ENCODE measurements at places on chromosomes 3 and 15.

- DNase-seq = no peak
Measured at GRCh38 chr3:9387322-9387655, 10.1 kb upstream of the SETD5 start.

DNA sequence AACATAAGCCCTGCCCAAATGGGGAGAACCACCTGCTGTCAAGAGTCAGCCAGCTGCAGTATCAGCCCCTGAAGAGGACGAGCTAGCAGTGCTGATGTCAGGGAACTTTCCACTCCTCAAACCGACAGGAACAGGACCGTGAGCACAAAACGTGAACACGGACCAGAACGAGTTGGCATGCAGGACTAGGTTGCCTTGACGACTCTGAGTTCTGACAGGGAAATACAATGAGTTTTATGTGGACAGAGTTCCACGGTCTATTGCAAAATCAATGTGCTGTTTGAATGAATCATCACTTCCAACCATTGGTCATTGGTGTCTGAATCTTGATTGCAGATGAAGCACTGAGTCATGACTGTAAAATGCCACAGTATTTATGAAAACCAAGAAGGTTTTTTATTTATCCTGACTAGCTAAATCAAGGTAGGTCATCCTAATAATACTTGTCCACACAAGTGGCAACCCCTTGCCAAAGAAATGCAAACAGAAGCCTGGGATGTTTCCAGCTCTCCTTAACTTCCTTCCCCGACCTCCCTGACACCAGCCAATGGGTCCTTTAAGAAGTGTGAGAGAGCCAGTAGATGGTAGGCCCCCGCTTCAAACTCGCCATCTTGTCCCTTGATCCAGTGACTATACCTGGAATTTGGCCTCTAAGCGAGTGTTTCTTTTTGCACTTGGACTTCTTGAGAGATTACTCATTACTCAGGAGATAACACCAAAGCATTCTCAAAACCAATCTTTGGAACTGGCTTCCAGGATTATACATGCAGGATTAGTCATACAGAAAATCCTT lies 119.6 kb downstream of the ASB7 start:
- peak; percentile 97 for DNase-seq

- DNase-seq = no peak
Measured at GRCh38 chr3:159726231-159726964, 262.2 kb upstream of the IL12A start.

GRCh38 chr3:111764645-111765091 lies 94.4 kb upstream of the PHLDB2 start:
- no peak for DNase-seq

DNA sequence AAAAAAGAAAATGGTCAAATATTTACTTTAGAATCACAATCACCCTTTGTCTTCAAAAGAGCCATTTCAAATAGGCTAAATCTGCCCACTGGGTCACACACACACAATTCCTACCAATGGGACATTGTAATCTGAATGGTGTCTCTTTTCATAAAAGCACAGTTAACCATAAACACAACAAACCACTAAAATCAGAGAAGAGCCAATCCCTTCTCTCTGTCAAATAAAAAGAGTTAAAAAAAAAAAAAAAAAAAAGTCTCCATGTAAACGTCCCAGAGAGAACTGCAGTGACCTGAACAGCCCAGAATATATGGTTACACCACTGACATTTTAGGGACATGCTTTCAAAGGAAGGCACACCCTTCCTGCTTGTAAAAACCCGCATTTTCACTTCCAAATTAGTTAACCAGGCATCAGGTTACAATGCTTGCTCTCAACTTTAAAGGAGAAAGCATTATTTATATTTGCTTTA lies 63.7 kb downstream of the PRICKLE2 start:
- no peak for DNase-seq

- DNase-seq = no peak
Measured at GRCh38 chr3:54192026-54192425, 69.7 kb downstream of the CACNA2D3 start.

DNA sequence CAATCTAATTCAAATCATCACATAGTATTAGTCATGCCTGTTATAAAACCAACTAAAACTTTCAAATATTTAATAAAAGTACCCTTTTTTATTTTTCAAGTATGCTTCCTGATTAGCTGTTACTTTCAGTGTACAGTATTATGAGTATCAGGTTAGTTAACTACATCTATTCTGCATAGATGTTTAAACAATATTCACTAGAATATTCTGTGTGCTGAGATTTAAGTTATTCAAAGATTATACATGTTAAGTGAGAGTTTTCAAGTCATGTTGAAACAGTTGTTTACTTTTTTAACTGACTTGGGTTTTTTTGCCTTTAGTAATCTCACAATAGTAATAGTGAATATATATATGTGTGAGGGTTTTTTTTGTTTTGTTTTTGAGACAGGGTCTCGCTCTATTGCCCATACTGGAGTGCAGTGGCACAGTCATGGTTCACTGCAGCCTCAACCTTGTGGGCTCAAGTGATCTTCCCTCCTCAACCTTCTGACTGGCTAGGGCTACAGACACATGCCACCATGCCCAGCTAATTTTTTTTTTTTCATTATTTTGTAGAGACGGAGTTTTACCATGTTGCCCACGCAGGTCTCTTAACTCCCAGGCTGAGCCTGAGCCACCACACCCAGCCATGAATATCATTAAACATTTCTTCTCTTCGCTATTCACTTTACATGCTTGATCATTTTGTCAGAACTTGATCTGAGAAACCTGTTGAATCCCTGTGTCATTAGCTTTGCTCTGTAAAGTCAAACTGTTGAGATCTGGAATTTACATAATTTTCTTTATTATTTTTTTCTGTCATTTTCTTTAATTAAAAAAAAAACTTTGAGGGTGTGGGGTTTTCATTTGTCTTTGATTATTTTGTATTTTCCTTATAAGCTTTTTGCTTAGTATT lies 286.2 kb upstream of the UBE2E1 start:
- no peak for DNase-seq

DNA sequence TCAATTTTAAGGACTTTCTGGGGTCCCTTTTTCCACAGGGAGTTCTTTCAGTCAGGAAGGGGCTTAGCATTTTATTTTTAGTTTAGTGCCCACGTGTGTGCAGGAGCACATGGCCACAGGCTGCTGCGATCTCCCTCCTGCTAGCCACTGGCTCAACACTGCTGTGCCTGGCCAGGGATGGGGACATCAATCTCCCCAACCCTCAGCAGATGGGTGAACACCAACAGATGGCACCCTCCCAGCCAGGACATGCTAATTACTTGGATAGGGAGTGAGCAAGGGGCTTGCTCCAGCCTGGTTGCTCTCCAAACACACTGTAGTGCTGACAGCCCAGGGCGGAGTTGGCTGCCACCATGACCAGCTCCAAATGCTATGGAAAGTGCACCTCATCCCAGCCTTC lies 7.4 kb upstream of the RIOX2 start:
- DNase-seq = no peak

DNA sequence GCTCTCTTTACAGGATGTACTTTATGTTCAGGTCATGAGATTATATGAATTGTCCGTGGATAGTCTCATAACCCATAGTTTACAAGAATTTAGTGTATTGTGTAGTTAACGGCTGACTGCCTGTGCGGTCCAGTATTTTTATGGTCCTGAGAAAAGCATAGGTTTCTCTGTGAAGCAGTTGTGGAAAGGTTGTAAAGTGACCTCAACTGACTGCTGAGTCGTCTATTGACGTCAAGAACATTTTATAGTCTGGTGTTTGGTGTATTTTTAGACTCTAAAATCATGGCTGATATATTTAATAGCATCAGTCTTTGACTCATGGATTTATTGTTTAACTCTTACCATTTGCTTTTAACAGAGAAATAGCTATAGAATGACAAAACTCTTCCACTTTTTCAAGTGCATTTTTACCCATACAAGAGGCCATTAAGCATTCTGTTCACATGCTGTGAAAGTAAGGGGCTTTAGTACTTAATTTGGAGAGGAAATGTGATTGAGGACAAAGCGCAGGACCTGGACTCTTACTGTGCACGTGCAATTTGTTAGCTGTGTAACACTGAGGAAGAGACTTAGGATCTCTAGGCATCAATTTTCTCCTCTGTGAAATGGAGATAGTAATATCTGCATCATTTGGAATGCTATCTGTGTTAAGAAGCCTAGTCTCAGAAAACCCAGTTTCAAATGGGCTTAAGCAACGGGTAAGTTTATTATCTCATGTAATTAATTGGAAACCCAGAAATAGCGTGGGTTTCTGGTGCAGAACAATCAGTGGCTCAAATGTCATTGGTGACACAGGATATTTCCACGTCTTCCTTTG lies 240.8 kb downstream of the NFKBIZ start:
- peak; percentile 90 for DNase-seq

DNA sequence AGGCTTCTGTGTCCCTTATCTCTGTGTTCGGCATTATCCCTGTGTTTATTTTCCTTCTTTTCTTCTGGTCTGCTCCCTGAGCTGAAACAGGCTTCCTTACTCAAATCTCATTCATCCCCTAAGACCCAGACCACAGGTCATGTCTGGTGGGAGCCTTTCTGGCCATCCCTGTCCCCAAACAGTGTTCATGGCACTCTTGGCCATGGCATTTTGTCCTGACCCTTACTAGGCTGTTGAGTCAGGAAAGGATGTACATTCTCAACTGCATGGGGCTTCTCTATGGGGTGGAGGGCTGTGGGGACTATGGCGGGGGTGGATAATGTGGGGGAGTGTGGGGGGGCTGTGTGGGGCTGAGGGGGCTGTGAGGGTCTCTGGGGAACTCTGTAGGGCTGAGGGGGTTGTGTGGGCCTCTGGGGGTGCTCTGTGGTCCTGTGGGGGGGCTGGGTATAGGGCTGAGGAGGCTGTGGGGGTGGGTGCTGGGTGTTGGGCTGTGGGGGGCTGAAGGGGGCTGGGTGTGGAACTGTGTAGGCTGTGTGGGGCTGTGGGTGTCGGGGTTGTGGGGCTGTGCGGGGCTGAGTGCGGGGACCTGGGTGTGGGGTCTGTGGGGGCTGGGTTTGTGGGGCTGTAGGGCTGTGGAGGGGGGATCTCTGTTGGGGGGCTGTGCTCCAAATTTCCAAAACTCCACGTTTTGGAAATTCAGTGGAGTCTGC lies 64.3 kb downstream of the KLF13 start:
- DNase-seq = no peak

- DNase-seq = no peak
Measured at GRCh38 chr3:43531835-43532234, 90.0 kb downstream of the ANO10 start.

DNA sequence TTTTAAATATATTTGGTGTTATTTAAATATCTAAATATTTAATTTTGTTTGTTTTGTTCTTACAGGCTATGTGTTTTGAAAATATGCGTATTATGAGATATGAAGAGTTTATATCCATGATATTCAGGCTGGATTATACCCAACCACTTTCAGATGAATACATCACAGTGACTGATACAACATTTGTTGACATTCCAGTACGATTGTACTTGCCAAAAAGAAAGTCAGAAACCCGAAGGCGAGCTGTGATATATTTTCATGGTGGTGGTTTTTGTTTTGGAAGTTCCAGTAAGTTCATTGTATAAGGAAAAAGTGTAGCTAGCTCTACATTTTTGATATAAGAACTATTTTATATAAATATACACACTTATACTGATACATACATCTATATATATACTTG lies 6.9 kb downstream of the AADACL2 start:
- no peak for DNase-seq

DNA sequence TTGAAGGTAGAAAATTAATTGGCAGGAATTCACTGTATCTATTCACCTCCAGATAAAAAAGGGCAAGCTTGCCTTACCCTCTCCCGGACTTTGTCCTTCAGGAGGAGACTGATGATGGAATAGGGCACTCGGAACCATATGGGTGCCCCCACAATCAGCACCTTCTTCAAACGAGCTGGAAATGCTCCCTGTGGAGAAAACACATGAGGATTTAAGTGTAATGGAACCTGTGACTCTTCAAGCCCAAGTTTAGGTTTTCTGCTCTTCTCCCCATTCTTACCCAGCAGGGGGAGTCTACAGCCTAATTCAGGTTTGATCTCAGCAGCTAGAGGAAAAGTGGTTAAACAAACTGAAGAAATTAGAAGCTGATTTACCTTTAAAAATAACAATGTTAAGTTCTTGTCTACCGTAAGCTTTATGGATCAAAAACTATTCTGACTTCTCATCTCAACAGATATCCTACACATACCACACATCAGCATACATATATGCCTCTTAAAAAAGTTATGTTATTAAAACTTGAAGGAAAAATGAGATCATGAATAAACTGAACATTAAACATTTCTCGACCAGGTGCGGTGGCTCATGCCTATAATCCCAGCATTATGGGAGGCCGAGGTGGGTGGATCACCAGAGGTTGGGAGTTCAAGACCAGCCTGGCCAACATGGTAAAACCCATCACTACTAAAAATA lies 57.5 kb upstream of the SIN3A start:
- peak; percentile 20 for DNase-seq

GRCh38 chr3:58190882-58191281 lies 19.9 kb downstream of the DNASE1L3 start:
- DNase-seq = no peak

- DNase-seq = no peak
Measured at GRCh38 chr3:149790268-149790667, 2.1 kb downstream of the ANKUB1 start.

GRCh38 chr3:122394173-122394572 lies 10.2 kb downstream of the FAM162A start:
- no peak for DNase-seq

Data from AG04450 (cell line).